RWPE1 (cell line): ENCODE measurements at places on chromosomes 3 and 15.

GRCh38 chr3:101279765-101280385, 40.5 kb downstream of the IMPG2 start:
- no peak for DNase-seq

DNA sequence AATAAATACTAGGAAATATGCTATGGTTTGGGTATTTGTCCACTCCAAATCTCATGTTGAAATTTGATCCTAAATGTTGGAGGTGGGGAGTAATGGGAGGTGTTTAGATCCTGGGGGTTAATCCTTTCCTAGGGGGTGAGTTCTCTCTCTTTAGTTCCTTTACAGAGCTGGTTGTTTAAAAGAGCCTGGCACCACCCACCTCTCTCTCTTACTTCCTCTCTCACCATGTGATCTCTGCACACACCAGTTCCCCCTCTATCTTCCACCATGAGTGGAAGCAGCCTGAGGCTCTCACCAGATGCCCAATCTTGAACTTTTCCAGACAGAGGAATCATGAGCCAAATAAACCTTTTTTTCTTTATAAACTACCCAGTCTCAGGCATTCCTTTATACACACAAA, 10.5 kb downstream of the SLC24A5 start:
- DNase-seq: no peak

- peak; percentile 84 for DNase-seq
Observed at GRCh38 chr3:171809861-171810628, at the start of gene PLD1. PLD1 (minus strand) TSS chr3:171810483; CDS start chr3:171738051, 72,432 bp downstream.

GRCh38 chr15:98785807-98786621, 137.7 kb downstream of the IGF1R start:
- no peak for DNase-seq

GRCh38 chr3:16653712-16654111, 48.5 kb upstream of the DAZL start:
- no peak for DNase-seq

- no peak for DNase-seq
Observed at GRCh38 chr3:122797291-122797690, 2.4 kb downstream of the SLC49A4 start.

GRCh38 chr3:121545049-121545573, 677 bp downstream of the POLQ start:
- DNase-seq: peak; percentile 41

GRCh38 chr3:160265088-160265487, 39.9 kb downstream of the C3orf80 start:
- DNase-seq: no peak

- DNase-seq: no peak
Observed at GRCh38 chr3:161599697-161600096, 103.1 kb downstream of the OTOL1 start.

DNA sequence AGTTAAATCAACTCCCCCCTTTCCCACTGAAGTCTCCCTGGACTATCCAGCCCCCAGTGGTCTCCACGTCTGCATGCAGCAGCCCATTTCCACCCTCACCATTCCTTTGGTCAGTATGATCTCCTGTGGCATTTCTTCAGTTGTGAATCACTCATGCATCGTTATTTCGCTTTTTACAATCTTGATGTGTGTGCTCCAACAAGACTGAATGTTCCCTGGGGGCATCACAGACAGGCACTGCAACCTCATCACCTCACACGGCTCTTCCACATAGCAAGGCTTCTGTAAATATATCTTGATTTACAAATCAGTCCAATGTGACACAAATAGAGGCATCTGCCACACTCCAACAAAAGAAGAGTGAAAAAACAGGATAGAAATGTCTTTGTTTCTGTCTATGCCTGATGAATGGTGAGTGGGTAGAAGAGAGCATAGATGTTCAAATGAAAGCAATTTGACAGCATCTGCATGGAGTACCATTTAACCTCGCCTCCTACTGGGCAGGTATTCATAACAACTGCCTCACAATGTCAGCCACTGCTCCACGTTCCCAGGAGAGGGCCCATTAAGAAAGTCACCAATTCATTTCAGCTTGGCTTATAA, 5.2 kb downstream of the HEG1 start:
- DNase-seq: no peak

DNA sequence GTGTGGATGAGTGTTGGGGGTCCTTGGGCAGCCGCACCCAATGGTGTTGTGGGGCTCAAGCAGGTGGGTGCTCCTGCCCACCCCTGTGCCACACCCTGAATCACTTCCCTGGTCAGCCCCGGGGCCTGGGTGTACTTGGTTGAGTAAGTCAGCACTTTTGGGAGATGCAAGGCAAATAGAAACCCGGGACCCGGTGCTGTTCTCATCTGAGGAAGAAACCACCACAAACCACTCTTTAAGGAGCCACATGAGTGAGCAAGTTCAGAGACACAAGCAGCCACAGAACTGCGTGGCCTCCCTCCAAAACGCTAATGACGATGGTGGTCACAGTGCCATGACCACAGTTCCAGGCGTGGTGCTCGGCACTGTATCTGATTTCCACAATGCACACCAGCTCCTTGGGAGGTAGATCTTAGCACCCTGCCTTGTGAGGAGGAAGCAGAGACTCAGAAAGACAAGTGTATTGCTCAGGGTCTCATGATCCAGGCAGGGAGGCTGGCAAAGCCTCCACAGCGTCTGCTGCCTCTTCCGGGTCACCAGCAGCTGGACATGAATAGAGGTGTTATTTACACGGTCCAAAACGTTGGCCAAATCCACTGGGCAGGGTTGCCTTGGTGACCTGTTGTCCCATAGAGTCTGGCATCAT, 118.2 kb upstream of the ALDH1A3 start:
- DNase-seq: no peak

DNA sequence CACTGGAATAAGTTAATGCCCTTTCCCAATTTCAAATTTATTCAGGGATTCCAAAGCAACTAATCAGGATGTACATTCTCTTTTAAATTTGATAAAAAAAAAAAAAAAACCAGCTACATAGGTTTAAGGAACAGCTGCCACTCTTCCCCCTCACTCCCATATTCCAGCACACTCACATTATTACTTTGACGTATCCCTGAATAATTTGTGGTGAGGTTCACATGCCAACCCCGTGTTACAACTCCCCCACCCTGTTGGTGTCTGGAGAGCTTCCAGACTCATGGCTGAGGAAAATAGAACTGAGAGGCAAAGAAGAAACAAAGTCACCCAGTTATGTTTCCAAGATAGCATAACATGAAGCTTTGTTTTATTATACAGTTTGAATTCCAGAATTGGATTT, 300.5 kb upstream of the MME start:
- DNase-seq: peak; percentile 29

- no peak for DNase-seq
Observed at GRCh38 chr15:79919749-79920511, 23.1 kb upstream of the MTHFS start.

DNA sequence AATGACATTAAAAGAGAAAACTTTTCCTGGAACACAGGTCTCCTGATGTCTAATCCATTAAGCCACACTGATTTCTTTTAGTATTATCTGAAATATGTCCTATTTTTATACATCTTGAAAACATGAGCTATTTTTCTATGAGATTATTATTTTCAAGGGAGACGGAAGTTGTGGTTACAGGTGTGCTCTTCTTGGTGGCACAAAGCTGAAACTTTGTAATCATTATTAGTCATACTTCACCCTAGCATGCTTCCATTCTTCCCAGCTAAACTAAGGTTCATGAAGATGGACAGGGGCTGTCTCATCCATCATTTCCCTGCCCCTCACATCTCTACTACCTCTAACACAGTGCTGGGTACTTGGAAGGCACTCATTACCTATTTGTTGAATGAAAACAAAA, 85.6 kb upstream of the POU1F1 start:
- DNase-seq: no peak

- DNase-seq: no peak
Observed at GRCh38 chr3:1214933-1215332, 122.1 kb downstream of the CNTN6 start.

DNA sequence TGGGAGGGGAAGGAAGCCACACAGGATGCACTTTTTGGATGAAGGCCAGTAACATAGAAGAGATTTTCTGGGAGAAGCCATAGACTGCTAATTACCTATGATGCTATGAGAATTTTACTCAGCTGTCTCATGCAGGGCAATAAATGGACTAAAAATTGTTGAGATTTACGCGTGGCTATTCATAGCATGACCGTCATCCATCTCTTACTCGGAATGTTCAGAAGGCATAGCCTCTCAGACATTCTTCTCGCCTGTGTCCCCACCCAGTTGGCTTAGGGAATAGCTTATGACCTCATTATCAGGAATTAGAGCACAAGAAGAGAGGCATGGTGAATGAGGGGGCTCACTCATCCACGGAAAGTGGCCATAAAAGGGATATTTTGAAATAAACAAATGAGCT, 107.9 kb upstream of the ATP10A start:
- no peak for DNase-seq
